Fibroblast of lung (primary cell): ENCODE measurements at places on chromosomes 12 and 14.

DNA sequence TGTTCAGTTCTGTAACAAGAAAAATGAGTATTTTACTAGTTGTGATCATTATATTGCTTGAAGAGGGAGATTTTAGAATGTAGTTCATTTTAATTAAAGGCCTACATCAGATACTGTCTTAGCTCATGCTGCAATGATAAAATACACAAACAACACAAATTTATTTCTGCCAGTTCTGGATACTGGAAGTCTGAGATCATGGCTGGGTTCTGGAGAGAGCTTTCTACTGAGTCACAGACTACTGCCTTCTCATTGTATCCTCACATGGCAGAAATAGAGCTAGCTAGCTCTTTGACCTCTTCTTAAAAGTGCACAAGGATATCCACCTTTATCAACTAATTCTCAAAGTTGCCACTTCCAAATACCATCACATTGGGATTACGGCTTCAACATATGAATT lies 53.8 kb downstream of the MIS18BP1 start:
- DNase-seq, result peak; percentile 92

DNA sequence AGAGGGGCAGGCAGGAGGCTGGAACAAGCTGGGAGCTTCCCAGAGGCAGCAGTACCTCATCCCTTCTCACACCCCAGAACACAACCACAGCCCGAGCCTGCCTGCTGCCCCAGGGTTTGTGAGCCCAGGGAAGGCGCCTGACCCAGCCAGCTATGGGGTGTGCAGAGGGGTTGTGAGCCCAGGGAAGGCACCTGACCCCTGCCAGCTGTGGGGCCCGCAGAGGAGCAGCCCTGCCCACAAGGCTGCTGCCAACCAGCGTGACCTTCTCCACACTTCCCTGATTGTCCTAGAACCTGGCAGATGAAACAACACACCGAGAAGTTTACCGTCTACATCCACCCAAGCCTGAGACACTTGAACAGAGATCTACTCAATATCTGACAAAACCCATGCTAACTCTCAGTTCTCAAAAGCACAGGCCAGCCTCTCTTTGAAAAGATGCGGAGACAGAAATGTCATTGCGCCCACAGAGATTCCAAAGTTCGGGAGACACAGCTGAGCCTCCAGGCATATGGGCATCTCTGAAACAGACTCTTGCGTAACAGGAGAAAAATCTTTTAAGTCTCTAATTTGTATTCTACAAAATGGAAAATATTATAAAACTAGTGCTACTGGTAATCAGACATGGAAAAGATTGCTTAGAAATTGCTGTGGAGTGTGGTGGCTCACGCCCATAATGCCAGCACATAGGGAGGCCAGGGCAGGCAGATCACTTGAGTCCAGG lies 47.3 kb downstream of the SFSWAP start:
- DNase-seq, result no peak

- DNase-seq, result peak; percentile 83
These were observed 67.6 kb upstream of the KTN1 start for GRCh38 chr14:55512421-55512820.

DNA sequence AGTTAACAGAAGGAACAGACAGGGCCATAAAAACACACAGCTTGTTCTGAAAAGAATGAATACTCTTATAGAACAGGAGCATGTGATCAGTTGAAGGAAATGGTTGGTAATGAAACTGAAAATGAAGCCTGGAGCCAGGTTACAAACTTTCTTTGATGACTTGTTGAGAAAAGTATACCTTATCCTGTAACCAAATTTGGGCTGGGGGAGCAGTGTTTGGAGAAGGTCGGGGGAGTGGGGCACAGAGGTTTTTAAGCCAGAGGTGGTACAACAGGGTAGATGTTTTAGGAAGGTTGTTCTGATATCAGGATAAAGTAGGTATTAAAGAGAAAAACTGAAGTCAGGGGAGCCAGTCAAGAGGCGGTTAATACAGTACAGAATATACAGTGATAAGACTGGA lies 8.2 kb downstream of the GOLT1B start:
- DNase-seq, result no peak

DNA sequence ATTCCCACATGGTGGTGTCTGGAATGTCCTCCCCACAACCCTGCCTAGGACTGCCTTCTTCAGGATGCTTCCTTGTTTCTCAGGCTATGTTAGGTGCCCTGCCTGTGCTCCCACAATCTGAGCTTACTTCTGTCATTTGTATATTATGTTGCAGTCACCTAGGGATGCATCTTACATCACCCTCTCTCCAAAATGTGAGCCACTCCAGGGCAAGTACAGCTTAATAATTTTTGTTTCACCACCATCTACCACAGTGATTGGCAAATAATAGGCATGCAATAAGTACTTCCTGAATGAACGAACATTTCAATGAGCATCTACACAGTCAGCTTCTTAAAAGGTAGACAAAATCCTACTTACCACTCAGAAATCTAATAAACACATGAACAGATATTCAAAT lies 37.6 kb downstream of the ZFYVE26 start:
- DNase-seq, result no peak

DNA sequence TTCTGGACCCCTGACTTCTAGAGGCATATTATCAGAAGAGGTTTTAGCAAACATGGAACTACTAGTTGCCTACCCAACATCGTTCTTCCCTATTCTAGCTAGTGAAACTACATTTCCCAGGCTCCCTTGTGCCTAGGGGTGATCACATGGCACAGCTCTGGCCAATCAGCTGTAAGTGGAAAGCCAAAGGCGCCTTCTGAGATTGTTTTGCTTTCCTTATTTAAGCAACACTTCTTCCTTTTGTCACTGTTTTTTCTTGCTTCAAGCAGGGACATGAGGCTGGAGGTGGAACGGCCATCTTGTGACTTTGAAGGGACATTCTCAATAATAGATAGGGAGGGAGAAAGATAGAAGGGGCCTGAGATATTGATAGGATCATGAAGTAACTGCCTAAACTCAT lies 136.7 kb downstream of the ZNF664 start:
- DNase-seq, result peak; percentile 17

DNA sequence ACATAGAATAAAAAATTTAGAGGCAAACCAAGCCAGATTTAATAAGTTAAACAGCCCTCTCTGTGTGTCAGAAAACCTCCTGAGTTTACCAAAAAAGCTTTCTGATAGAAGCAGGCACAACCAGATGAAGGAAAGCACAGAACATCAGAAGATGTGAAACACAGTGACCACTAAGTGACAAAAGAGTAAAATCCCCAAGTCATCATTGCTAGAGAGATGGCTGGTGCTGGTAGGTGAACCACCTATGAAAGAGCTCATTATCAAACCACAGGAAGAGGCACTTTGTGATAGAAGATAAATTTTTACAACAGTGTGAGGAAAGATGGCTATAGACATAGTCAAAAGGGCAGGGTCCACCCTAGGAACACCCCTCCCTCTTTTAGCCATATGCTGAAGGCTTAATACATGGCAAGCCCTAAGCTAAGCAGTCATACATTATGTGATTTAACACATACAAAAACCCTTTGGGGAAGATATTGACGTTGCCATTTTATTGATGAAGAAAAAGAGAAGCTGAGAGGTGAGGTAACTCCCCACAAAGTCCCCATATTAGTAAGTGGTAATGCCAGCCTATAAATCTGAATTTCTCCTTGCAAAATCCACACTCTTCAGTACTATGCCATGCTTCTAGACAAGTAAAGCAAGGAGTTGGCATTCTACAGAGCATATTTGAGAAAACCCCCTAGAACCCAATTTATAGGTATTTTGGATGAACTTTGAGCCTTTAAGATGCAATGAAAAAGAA lies 449.9 kb downstream of the LRIG3 start:
- DNase-seq, result no peak

DNA sequence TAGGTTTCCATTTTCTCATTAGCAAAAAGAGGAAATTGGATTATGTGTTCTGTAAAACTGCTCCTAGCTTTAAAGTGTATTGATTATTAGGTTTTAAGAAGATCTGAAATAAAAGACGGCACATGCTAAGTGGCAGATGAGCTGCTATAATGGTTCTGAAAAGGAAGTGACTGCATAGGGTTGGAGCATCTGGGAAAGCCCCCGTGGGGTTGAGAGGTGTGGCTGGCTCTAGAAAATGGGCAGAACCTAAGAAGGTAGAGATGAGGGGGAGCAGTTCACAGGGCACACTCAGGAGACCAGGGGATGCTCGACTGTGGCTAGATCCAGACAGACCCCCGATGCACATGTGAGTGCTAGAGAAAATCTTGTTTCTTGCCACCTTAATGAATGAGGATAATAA lies 1.9 kb downstream of the IFNG-AS1 start:
- DNase-seq, result no peak

DNA sequence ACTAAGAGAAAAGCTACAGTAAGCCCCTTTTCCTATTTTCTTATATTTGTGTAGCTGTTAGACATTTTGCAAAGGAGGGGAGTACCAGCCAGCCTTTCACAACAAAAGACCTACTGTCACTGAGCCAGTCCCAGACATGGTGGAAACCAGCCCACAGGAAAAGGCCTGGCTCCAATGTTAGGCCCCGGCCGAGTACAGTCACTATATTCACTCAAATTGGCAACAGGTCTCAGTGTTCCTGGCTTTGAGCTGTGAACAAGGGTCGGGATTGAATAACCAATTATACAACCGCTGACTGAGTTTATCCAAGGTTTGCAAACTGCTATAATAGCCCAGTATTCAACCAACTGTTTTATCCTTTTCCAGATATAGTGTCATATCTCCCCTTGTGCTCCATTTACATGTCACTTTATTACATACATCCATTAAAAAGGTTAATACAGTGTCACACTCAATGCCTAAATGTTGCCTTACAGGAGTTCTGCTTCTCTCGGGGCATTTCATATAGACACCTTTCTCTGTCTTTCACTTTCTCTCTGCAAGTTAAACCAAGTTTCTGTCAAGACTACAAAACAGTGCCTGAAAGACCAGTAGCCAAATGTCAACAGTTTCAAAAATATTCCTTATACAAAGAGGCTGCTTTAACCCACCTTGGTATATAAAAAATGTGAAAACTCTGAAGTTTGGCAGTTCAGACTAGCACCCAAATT lies 178.1 kb downstream of the SOX5 start:
- no peak for DNase-seq

- DNase-seq, result peak; percentile 39
These were observed 424.2 kb downstream of the ETNK1 start for GRCh38 chr12:23049180-23049579.

DNA sequence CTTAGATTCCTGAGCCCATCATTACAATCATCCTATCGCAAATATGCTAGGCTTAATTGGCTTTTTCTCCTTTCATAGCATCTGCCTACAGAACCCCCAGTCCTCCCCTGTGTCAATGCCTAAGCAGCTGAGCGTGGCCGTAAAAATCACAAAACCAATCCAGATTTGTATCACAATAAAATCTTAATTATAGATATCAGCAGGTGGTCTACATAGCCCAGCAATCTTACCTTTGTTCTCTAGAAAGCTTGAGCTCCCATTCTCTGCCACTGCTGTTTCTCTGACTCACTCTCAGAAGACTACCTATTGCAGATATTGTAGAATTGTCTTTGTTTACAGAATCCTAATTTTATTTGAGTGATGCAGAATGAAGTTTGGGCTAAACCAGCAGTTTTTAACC lies 37.9 kb upstream of the PPM1A start:
- DNase-seq, result no peak

- peak; percentile 67 for DNase-seq
These were observed 83.0 kb downstream of the DENND5B start for GRCh38 chr12:31507966-31508365.

DNA sequence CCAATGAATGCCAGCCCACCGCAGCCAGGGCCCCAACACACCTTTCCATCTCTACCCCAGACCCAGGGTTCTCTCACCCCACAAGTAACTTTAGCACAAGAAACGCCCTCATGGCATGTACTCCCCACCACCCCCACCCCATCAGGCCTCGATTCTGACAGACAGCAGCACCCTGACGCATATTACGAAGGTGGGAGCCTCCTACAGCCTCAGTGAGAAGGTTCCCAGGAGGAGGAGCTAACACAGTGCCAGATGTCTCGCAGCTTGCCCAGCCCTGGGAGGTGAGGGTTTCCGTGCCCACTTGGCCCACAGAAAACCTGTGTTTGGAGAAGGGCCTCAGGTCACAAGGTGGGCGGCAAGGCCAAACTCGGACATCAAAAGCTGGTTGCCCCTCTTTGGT lies 32.4 kb downstream of the CCDC88C start:
- no peak for DNase-seq

- DNase-seq, result peak; percentile 53
These were observed 527.2 kb downstream of the FLRT2 start for GRCh38 chr14:86057018-86057667.

DNA sequence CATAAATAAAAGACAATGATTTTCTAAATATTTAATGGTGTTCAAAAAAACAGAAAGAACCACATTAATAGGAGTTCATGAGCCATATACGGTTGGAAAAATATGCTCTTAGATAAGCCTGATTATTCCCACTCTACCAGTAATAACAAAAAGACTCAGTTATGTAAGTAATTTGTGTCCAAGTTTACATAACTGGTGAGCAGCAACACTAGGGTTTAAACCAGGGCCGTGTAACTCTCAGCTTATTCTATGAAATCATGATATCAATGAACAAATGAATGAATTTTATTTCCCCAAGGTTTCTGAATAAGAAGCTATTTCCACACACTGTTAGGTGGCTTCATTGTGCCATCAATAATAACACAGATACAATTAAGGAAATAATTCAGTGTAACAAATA lies 98.3 kb downstream of the GARIN6 start:
- no peak for DNase-seq

DNA sequence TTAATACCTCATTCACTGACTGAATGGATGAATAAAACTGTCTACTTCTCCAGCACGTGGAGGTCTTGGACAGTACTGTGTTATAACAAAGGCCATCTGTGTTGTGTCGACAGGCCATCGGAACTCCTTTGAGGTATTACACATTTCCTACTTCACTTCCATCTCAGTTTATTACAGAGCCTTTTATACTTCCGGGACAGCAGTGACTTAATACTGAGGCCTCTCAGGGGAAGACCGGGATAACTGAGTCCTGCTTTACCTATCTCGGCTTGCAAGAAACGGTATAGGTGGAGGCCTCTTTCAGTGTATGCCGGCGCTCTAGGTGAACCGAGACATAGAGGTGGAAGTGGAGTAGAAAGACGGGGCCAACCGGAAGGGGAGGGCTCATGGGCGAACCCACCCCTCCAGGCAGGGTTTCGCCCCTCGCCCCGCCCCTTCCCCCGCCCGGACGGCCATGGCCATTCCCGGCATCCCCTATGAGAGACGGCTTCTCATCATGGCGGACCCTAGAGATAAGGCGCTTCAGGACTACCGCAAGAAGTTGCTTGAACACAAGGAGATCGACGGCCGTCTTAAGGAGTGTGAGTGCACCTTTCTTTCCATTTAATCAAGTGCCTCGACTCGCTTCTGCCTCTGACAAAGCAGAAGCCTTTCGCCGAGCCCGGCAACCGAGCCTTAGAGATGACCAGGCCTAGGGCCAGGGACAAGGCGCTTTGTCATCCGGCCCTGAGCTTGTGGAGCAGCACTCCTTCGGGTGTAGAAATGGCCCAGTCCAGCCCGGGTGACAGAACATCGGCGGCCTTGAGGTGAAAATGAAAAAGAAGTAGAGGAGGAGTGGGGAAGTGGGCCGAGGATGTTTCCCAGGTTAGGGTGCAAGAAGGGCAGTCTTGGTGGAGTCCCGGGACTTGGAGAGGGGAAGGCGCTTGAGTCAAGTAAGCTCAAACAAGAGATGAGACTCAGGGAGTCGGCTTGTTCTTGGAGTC lies at the start of gene PSMC6:
PSMC6 (plus strand) TSS at position 477 of the 983 bp plus-strand sequence; CDS start at position 497, 20 bp downstream.
- DNase-seq, result peak; percentile 85
